ENCODE measurements at places on chromosomes 1 and 21. TPM values are rescaled to one million over a fixed set of nuclear protein-coding genes. Genes with fewer than 3 reads are reported as not detected.

Gene RGS13
- 3.3 TPM for polyA plus RNA-seq

Gene RGS5
- 121 TPM for polyA plus RNA-seq

Gene GNAT2
- polyA plus RNA-seq: not detected

Gene ZNF683
- polyA plus RNA-seq: 0.14 TPM

Gene C1orf21
- 40.2 TPM for polyA plus RNA-seq

Gene TSPEAR
- polyA plus RNA-seq: 4.1 TPM

Gene TTC24
- polyA plus RNA-seq: 0.27 TPM

Gene MAB21L3
- not detected for polyA plus RNA-seq

Gene OLIG2
- polyA plus RNA-seq: not detected

Gene SAMD13
- polyA plus RNA-seq: 6.9 TPM

Gene HMCN1
- polyA plus RNA-seq: 45.8 TPM

Gene FAM110D
- 1.5 TPM for polyA plus RNA-seq

Gene FCRL4
- polyA plus RNA-seq: not detected

Gene ATP1A2
- polyA plus RNA-seq: 15.2 TPM

DNA sequence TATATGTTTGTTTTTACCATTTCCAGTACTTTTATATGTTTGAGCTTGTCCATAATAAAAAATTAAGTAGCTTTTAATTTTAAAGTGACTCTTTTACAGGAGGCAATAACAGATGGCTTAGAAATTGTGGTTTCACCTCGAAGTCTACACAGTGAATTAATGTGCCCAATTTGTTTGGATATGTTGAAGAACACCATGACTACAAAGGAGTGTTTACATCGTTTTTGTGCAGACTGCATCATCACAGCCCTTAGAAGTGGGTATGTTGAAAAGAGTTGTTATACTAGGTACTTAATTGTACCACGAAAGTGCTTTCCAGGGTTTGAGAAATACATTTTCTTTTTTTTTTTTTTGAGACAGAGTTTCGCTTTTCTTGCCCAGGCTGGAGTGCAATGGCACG is 46.1 kb downstream of the RNF2 start:
- no peak for DNase-seq

- DNase-seq: no peak
These were observed 6.5 kb downstream of the INKA2 start for GRCh38 chr1:111732718-111733117.

DNA sequence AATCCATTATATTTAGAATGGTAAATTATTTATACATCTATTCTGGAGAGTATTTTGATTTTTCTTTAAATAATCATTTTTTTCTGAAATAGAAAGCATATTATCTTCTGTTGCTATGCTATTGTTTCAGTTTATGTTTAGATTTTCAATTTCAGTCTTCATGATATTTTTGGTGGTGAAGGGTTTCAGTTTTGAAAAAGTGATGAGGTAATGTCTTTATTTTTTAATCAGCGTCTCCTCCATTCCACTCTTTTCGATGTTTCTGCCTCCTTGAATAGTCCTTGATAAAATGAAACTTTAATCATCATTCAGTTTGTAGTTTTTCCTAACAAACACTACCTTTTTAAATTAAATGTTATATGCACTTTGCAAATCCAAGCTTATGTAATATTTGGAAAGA is 428.6 kb downstream of the PTPRC start:
- no peak for DNase-seq

DNA sequence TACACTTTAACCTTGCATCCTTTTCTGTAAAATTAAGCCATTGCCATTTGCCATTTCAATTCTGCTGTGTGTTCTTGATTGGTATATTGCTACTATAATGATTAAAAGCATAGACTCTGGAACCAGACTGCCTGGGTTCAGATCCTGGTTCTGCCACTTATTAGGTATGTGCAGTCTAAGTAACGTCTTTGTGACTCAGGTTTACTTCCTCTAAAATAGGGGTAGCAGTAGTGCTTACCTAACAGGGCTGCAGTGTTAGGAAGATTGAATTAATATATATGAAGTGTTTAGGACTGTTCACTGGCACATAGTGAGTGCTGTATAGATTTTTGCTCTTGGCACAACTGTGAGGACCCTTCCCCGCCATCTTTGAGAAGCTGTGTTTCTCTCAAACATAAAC is 4.4 kb downstream of the CDC42 start:
- DNase-seq: no peak

GRCh38 chr1:9300573-9300972 is 7.9 kb downstream of the SPSB1 start:
- no peak for DNase-seq

- DNase-seq: no peak
These were observed 33.0 kb downstream of the COP1 start for GRCh38 chr1:176174108-176174507.

DNA sequence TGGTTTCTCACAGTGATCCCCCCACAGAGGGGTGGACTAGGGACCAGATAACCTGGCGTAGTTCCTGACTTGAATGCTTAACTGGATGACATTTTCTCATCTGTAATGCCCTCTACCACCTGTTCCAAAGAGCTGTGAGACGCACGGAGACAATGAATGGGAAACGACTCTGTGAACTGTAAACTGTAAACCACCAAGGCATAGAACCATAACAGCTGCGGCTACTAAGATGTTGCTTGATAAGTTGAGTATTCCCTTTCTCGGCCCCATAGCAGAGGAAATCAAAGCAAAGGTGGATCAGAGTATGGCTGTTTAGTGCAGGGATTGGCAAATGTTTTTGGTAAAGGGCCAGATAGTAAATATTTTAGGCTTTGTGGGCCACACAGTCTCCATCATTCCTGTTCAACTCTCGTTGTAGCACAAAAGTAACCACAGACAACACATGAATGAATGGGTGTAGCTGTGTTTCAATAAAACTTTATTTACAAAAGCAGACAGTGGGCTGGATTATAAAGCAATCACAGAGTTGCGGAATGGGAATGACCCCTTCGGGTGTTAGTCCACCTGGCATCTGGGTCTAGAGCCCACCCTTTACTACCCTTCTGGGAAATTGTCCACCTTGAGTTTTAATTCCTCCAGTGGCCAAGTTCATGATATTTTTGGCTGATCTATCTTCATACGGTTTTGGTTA is 315.2 kb downstream of the RPS6KC1 start:
- DNase-seq: no peak

DNA sequence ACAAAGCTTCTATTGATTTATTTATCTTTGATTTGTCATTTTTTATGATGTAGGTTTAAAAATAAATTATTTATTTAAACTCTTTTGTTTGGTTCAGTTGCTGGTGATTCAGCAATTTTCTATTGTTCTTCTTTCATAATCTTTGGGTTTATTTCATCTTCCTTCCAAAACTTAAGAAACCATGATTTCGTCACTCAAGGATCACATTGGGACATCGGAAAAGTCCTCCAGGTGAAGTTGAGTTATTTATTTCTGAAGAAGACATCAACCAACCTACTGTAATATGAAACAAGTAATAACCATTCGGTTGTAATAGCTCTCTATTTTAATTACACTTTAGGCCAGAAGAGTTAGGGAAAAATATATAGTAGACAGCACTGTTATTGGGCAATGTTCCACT is 23.0 kb upstream of the WLS start:
- DNase-seq: no peak

DNA sequence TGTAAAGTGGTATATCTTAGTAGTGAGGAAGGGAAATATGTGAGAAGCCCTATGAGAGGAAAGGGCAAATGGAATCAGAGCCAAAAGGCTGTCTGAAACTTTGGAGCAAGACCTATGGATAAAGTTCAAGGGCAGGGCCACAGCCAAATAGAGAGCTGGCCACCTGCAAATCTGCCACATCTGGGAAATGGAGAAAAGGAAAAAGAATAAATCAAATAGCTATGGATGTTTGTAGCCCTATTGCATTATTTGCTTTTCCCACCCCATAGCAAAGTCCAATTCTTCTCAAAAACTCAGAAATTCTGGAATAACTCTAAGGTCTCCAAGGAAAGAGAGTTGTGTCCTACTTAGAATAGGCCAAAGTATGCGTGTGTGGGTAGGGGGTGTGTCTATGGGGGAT is 4.0 kb upstream of the HLX start:
- no peak for DNase-seq

DNA sequence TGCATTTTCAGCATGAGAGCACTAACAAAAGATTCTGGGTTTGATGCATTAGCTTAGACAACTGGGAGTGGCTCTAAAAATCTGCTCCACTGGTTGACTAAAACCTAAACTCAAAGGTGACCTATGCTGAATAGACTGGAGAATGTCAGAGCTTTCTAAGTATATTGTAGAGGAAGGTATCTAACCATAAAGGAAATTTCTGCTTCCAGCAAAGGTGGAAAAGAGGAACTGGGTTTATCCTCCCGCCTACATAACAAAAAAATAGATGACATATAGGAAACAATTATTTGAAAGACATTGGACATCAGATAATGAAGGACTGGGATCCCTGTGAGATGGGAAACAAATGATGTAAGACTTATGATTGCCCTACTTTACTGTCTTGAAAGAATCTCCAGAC is 35.8 kb upstream of the CR2 start:
- no peak for DNase-seq

DNA sequence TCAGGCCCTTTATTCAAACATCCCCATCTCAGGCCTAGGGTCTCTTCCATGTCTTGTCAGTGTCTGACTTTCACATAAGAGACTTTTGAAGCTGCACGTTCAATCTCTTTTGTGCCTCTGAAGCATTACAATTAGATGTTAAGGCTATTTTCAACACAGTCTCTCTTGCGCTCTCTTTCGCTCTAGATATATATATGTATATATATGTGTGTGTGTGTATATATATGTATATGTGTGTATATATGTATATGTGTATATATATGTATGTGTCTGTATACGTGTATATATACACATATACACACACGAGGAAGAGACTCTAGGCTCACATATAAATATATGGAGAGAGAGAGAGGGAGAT is 162.5 kb upstream of the RNPC3 start:
- no peak for DNase-seq

DNA sequence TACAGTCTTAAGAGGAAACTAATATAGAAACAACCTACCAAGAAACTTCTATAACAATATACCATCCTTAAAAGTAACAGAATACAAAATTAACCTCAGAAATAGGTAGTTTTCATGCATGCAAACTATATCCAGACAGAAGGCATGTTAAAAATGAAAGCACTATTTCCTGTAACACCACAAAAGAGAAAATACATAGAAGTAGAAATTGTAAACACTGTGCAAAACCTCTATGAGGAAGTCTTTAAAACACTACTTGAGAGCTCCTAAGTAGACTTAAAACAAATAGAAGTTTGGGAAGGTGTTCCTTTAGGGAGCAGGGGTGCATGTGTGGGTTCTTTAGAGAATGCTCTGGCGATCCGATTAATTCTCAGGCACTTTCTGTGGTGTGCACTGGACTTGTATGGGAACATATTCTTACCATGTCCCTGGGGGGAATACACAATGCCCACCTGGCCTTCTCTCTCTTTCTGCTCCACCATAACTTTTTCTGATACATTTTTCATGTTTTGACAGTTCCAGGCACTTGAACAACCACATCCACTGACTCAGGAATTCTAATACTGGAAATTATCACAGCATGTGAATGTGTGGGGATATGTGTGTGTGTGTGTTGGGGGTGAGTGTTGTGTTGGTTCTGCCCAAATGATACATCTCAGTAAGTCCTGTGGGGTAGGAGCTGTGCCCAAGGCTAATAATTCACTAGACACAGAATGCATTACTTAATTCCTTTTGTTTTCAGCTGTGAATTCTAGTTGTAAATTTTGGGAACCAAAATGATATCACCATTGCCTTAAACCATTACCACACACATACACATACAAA is 866.3 kb upstream of the B3GALT2 start:
- no peak for DNase-seq

DNA sequence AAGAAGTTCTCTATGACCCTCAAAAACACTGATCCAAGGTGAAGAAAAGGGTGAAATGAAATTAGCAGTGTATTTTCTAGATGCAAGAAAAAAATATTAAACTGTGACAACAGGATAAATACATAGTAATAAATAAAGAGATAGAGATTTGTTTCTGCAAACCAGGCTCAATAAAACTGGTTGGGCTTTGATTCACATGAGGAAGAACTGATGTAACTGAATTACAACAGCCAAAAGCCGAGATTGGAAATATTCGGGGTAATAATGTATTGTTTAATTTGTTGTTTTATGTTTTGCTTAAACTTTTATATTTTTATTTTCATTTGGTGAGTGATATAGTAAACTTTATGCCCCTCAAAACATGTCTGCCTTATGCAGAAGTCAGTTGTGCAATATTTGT is 285.0 kb downstream of the BRINP3 start:
- DNase-seq: no peak

- DNase-seq: no peak
These were observed 15.2 kb downstream of the PRR9 start for GRCh38 chr1:153232553-153232952.

- no peak for DNase-seq
These were observed 1.8 kb downstream of the ELAPOR1 start for GRCh38 chr1:109115685-109116084.

- DNase-seq: no peak
These were observed 27.8 kb downstream of the ECE1 start for GRCh38 chr1:21262293-21263051.

GRCh38 chr1:147719029-147719698 is 41.2 kb downstream of the GJA5 start:
- DNase-seq: no peak

GRCh38 chr1:37951783-37952624 is 5.2 kb upstream of the INPP5B start:
- DNase-seq: no peak

- no peak for DNase-seq
These were observed 98.9 kb upstream of the SLC5A9 start for GRCh38 chr1:48123647-48124046.

Measured in right lung (tissue), 10 donors.